Stimulated activated CD4-positive, alpha-beta T cell treated with anti-CD3 and anti-CD28 coated beads, Interleukin-15, amount 100 ng/mL, for 1 hour (primary cell): ENCODE measurements at places on chromosomes 11 and 22.

DNA sequence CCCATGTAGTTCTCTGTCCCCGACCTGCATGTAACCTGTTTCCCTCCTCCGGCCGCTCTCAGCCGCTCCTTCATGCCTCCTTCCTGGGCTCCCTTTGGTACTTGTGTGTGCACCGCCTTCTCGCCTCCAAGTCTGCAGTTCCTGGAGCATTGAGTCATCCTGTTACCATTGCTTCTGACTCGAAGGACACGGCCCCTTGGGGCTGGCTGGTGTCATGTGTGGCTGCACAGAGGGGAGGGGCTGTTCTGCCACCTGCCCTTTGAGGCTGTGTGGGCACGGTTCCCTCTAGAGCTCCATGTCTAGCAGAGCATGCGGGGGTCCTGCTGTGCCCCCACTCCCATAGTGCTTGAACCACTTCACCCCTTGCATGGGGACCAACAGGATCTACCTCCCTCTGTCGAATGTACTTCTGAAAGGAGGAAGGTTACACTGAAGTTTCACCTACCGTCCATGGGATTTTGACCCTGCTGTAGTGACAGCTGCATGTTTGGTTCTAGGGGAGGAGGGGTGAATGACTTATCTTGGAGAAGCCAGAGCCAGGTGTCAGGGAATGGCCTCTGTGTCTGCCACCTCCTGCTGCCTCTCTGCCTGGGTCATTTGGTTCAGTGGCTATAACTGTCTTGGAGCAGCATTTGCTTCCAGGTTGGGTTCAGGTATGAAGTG lies 39.6 kb downstream of the BCR start:
- no peak for DNase-seq

GRCh38 chr11:44876906-44877305 lies 73.8 kb downstream of the TP53I11 start:
- no peak for DNase-seq

DNA sequence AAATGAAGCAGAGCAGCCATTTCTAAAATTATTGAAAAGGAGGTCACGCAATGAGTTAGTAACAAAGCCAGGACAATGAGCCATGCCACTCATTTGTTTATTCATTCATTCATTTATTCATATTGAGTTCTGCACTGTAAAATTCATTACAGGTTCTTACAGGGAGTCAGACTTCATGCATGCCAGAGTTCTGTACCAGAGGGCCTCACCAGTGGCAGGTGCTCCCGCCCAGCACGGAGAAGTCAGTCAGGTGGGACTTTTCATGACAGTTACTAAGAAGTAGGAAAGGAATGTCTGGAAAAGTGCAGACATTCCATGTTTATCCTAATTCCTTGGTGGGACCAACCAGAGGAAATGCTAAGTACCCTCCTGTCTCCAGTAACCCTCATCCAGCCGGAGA lies 217.5 kb upstream of the BLID start:
- no peak for DNase-seq

- no peak for DNase-seq
These were observed 735.2 kb downstream of the TBC1D22A start for GRCh38 chr22:47497666-47498065.

- DNase-seq = no peak
These were observed at the start of gene SHISAL1 for GRCh38 chr22:44312766-44313165. SHISAL1 (minus strand) TSS chr22:44312951; CDS start chr22:44300945, 12,006 bp downstream.
